Choroid plexus epithelial cell (primary cell): ENCODE measurements at places on chromosomes 7 and 10.

- DNase-seq: no peak
Measured at GRCh38 chr7:27083646-27084045, 12.2 kb downstream of the HOXA1 start.

DNA sequence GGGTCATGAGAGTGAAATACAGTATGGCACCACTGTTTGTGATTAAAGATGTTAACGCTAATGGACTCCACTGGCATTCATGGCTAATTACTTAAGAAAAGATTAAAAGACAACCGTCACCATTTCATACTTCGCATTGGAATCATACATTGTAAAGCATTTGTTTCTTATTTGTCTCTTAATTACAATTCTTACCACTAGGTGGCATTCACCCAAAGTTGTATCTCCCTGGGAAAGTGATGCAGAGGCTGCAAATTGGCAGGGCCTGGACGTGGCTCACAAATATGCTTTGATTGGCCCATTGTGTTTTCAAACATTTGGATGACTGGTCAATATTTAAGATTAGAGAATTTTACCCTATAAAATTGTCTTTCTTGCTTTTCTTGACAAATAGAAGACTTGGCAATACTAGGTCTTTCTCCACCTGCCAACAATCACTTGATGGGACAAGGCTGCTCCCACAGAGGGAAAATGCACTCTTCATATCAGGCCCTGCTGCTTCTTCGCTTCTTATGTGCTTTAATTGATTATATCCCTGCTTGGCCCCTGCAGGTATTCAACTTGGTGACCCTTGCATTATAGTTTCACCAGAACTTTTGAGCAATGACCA is 72.1 kb upstream of the STARD3NL start:
- peak; percentile 72 for DNase-seq

DNA sequence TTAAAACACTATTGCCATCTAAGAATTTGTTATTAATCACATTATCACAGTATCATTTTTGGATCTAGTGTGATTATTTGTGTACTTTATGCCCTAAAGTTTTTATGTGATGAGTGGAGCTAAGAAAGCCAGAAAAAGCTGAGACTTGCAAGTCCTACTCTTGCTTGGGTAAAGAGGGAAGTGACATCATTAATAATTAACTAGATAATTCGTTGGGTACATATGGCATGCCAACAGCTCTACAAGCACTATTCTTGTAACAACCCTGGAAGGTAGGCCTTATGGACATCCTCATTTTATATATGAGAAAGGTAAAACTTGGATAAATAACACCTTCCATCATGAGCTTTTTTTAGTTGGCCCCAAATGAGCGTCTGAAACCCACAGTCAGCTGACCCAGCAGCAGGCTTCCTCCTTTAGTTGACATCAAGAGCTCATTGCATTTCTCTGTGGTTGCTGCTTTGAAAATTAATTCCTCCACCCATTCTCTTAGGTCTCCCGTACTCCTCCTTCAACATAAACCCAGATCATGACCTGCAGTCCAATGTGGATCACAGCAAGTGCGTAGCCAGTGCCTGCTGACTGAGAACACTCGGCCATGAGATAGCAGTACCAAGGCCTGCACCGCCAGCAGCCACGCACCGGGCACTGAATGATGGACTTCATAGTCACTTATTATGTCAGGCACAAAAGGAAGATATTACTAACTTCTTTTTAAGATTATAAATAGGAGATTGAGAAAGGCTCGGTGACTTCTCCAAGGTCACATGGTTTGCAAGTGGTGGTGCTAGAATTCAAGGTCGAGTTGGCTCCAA is 292.0 kb upstream of the AOAH start:
- DNase-seq: no peak

GRCh38 chr7:131173145-131173890 is 154.4 kb upstream of the MKLN1 start:
- DNase-seq: peak; percentile 69

DNA sequence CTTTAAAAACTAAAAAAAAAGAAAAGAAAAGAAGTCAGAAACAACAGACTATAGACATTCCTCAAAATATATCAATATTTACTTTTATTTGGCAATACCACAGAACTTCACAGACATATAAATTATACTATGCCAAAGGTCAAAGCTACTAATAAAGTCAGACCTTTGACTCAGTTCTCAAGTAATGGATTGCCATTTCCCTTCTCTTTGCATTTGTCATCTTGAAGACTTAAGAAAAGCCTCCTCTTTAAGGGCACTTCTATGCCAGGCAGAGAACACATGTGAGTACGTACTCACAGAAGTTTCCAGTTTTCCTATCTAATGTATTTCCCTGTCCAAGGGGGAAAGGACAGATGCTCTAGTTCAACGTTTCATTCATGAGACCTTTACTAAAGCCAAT is 37.6 kb downstream of the TNPO3 start:
- DNase-seq: no peak

GRCh38 chr10:47294501-47294900 is 5.5 kb upstream of the GDF10 start:
- DNase-seq: no peak

DNA sequence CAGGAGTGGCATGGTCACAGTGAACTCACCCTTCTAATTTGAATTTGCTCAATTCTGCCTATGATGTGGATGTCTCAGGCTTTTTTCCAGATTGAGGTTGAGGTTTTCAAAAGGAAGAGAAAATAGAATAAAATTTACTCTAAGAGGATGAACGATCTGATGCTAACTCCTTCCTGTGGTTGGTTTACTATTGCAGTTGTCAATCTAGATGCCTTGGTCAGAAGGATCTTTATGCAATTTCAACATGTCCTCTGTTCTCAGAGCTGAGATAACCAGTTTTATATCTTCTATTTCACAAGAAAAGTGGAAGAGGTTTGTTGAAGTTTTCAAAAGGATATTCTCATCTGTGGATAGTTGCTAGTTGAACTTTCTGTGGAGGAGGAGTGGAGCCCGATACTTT is 150.7 kb upstream of the WDR11 start:
- DNase-seq: no peak

- DNase-seq: no peak
Measured at GRCh38 chr7:144519925-144520324, 116.4 kb upstream of the NOBOX start.
